Stimulated activated CD4-positive, alpha-beta T cell treated with anti-CD3 and anti-CD28 coated beads, Interleukin-12 subunit alpha, Interleukin-12 subunit beta, amount 100 ng/mL, for 4 hours (primary cell): ENCODE measurements at places on chromosomes 7 and 10.

GRCh38 chr7:125355899-125356298 lies 426.3 kb upstream of the POT1 start:
- no peak for DNase-seq

GRCh38 chr10:32923849-32924248 lies 34.2 kb downstream of the ITGB1 start:
- no peak for DNase-seq

DNA sequence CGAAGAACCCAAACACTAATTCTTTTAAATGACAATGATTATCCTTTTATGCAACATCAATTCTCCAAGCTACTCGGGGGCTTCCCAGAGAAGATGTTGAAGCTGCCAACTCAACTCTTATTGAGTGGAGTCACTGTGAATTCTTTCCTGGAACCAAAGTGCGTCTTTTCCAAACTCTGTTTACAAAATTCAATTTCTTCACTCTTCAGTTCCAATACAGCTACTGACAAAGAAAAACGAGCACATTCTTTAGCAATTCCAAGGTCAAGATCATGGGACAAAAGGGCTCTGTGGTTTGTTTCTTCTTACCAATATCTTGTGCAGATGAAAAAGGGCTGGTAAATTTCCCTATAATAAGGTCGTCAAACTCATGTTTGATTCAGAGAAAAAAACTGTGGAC lies 74.2 kb downstream of the FAS start:
- no peak for DNase-seq

DNA sequence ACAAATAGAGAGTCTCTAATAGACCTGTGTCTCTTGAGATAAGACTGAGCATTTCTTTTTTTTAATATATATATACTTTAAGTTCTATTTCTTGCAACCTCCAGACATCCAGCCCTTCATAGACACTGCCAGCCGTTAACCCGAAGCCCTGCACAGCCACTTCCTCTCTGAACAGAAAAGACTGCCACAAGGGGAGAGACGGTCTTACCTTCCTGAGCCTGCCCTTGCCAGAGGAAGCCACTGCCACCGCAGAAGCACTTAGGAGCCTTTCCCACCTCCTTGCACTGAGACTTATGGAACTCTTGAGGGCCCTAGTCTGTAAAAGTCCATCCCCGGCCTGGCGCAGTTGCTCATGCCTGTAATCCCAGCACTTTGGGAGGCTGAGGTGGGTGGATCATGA lies 31.8 kb upstream of the PRSS1 start:
- DNase-seq, result no peak

DNA sequence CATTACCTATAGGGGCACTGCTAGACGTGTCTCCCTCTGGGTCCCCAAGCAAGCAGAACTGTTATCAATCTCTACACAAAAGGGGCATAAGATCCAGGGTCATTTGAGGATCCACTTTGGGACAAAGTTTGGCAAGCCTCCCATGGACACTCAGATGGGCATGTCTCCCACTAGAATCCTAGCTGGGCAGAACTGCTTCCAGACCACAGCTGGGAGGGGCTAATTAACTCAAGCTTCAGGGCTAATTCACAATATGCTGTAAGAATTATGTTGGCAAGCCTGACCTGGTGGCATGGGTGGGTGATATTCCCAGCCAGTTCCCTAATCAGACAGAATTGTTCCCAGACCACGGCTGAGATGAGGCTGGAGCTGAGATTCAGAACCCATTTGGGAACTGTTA lies 738.4 kb upstream of the FZD8 start:
- DNase-seq, result no peak

- no peak for DNase-seq
Observed at GRCh38 chr10:30037620-30038336, 21.6 kb downstream of the JCAD start.
